Activated T-cell treated with anti-CD3 and anti-CD28 coated beads for 1 hour (primary cell): ENCODE measurements at places on chromosomes 6 and 20.

DNA sequence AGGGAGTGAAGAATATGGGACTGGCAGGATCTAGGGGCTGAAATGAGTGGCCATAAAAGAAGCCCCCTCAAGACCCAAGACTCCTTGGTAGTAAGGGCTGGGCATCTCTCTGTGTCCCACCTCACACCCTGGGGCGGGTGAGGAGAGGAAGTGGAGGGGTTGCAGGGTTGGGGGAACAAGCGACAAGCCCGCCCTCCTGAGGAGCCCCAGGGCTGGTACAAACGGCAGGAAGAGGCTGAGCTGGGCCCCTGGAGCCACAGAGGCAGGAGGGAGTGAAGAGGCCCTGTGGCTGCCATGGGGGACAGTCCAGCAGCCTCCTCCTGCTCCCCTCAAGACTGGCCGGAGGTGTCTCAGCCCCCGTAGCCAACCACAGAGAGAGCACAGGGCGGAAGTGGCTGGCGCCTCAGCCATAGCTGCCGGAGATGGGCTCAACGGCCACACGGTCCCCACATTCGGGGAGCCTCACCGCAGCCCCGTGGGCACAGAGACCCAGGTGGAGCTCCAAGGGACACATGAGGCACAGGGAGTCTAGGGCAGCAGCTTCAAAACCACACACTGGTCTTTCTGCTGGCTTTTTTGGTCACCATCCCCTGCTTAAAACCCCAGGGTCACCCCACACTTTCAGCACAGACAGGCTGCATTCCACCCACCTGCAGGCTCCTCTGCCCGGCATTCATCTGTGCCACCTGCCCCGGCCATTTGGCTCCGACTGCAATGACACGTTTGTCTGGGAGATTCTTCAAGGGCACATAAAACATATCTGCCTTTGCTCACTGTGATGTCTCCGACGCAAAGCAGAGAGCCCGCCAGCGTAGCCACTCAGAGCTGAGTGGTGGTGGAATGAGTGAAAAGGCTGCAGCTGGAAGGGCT, 524 bp downstream of the C20orf203 start:
- DNase-seq = no peak

- DNase-seq = no peak
Measured at GRCh38 chr6:117487821-117488220, 5.3 kb downstream of the DCBLD1 start.

DNA sequence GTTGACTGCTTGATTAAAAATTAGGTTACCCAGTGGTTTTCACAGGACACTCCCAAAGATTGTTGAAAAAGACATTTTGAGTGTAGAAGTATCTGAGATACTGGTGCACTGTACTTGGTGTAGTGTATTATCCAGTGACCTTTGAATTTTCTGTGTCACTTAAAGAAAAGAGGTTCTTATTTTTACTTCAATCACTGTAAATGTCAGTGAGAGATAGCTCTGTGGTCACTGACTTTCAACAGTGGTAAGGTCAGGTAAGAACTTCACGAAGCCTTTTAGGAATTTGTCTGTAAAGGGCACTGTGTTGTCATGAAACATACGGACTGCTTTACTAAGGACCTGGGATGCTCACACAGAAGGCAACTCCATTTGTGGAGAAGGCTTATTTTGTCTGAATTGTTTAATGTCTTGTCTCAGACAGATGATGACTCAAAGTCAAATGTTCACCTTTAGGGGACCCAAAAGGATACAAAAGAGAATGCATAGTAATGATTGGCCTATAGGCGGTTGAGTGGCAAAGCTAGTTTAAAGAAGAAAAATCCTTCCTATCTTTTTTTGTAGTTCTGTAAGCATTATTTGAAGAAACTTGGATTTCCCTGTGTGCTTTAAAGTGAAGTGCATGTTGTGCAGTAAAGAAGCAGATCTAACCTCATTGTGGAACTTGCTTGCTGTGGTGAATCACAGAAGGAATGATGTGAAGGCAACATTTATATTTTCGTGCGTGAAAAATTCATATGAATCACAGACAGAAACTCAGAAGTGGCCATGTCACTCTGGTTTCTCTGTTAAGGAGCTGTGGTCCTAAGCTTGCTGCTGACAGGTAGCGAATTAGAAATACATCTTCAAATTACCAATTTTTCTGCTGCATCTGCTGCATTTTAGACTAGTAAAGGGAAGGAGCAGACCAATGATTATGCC, 47.3 kb downstream of the ZFAND3 start:
- DNase-seq = no peak

GRCh38 chr20:63829945-63830835, 874 bp downstream of the ZBTB46 start:
- no peak for DNase-seq
